ENCODE measurements at places on chromosomes 6 and 20. TPM values are rescaled to one million over a fixed set of nuclear protein-coding genes. Genes with fewer than 3 reads are reported as not detected.

PRSS16 gene
- polyA plus RNA-seq, result 2.8 TPM

MICB gene
- polyA plus RNA-seq, result 0.48 TPM

DNA sequence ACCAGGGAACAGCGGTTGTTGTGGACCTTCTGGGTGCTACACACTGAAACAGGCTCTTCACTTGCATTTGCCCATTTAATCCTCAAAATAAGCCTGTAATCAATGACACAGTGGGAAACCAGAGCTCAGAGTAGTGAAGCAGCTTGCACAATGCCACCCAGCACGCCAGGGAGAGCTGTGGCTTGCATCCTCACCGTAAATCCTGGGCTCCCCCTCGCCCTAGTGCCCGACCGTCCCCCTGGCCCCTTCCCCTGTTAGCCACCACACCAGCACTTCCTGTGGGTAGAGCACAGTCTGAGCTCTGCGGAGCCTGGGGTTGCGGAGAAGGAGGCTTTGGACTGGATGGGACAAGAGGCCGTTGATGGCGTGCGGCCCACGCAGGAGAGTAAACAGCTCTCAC is 14.5 kb downstream of the VSTM2L start:
- no peak for DNase-seq

- DNase-seq, result no peak
Observed at GRCh38 chr20:48760403-48760983, 67.3 kb downstream of the PREX1 start.

FAM83C gene
- not detected for polyA plus RNA-seq

DNA sequence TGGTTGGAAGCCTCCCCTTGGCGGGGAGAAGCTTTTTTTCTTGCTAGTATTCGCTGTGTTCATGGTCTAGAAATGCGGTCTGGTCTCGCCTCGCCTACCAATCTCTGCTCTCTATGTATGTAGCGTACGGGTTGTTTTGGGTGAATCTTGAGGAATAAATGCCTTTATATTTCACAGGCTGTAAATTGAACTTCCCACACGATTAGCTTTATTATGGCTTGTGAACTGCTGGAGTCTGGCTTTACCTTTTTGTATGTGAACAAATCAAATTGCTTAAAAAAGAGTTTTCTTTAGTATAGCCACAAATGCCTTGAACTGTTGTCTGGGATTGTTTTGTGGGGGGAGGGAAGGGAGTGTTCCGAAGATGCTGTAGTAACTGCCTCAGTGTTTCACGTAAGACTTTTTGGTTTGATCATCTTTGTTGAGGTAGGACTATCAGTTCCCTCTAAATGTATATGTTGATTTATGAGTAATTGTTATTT is 2.2 kb downstream of the INSM1 start:
- no peak for DNase-seq

SAYSD1 gene
- polyA plus RNA-seq, result 14.1 TPM

SNAP25 gene
- 6.3 TPM for polyA plus RNA-seq

- no peak for DNase-seq
Observed at GRCh38 chr20:18909254-18909653, 95.7 kb downstream of the SCP2D1 start.

GRCh38 chr6:111709615-111710398 is 104.1 kb upstream of the TRAF3IP2 start:
- DNase-seq, result peak; percentile 82
